ENCODE measurements at places on chromosomes 5 and 9.

DNA sequence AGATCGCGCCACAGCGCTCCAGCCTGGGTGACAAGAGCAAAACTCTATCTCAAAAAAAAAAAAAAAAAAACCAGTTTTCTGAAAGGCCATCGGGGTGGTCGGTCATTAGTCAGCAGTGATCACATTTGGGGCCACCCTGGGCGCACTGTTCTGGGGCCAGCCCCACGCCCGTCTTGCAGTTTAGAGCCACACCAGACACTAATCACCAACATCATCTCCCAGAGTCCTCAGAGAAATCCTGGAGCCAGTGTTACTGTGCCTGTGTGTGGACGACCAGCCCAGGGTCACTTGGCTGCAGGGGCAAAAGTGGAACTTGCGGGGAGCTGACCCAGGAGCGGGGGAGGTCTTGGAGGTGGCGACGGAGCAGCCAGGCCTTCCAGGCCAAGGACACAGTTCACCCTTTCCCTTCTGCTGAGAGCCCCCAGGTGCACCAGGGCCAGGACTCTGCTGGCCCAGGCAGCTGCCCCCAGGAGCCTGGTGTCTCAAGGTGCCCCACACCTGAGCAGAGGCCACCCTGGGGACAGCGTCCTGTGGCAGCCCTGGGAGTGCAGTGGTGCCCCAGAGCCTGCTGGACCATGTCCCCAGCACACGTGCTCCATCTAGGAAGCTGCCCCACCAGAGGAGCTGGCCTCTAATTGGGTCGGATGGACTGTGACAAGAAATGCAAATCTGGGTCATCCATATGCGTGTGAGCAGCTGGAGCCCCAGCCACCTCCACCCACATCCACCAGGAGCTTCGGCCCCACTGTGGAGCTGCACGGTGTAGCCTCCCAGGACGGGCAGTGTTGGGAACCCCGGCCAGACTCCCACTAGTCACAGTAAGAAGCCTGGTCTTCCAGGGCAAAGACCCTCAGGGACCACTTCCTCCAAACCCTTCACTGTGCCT is 51.1 kb downstream of the NEK6 start:
- DNase-seq, result no peak

GRCh38 chr9:72478966-72479365 is 42.4 kb upstream of the TMC1 start:
- DNase-seq, result no peak

- DNase-seq, result no peak
Measured at GRCh38 chr9:4243113-4243512, 56.8 kb downstream of the GLIS3 start.

DNA sequence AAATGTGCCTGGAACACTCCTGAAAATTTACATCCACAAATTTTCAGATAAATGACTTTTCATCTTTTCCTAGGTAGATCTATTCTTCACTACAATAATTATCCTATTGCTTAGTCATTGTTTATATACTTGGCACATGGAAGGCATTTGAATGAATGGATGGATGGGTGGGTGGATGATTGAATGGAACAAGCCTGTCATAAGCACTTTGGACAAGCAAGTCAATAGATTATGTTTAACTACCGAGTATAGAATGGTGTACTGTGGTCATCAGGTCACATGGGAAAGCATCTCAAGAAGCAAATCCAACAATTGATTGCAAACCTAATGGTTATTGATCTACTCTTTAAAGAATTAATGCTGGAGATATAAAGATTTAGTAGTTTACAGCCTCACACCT is 114.4 kb upstream of the DMRTA1 start:
- DNase-seq, result no peak

GRCh38 chr9:89604729-89605464 is at the start of gene GADD45G:
Gene GADD45G, plus strand, starts transcription at chr9:89605012. Its CDS starts 110 bp downstream, at chr9:89605122.
- DNase-seq, result peak; percentile 70

DNA sequence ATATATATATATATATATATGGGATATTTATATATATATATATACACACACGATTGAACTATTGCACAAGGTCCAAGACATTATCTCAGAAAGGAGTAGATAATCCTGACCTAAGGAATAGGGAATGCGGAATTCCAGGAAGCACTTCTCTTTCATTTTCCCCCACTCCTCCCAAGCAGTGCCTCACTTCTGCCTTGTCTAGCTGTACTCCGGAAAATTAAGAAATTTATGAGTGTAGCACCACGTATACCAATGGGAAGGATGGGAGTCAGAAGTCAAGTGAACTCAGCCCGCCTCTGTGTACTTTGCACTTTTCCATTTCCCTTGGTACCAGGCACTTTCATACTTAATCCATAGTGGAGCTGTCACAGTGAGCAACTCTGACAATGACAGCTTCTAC is 10.9 kb downstream of the SLC36A1 start:
- DNase-seq, result no peak

All from activated CD8-positive, alpha-beta memory T cell treated with anti-CD3 and anti-CD28 coated beads for 1 hour (primary cell).